ENCODE measurements at places on chromosomes 16 and 17. TPM values are rescaled to one million over a fixed set of nuclear protein-coding genes. Genes with fewer than 3 reads are reported as not detected.

- no peak overlapping the region for H3K4me3 ChIP-seq
- peaks cover 99% of the 10 kb centered on the region for H3K27me3 ChIP-seq
- no peak overlapping the region for H3K27ac ChIP-seq
- peaks cover 14% of the 10 kb centered on the region for H3K4me1 ChIP-seq
- DNase-seq, result no peak
- H3K36me3 ChIP-seq, result no peaks in the 10 kb centered on the region
Observed at GRCh38 chr16:86898386-86898785, 320.0 kb downstream of the FOXL1 start.

GRCh38 chr16:18933501-18933900, 7.3 kb upstream of the SMG1 start:
- peaks cover 7% of the 10 kb centered on the region for H3K4me1 ChIP-seq
- DNase-seq, result no peak
- H3K4me3 ChIP-seq, result no peak overlapping the region
- H3K36me3 ChIP-seq, result no peaks in the 10 kb centered on the region

DNA sequence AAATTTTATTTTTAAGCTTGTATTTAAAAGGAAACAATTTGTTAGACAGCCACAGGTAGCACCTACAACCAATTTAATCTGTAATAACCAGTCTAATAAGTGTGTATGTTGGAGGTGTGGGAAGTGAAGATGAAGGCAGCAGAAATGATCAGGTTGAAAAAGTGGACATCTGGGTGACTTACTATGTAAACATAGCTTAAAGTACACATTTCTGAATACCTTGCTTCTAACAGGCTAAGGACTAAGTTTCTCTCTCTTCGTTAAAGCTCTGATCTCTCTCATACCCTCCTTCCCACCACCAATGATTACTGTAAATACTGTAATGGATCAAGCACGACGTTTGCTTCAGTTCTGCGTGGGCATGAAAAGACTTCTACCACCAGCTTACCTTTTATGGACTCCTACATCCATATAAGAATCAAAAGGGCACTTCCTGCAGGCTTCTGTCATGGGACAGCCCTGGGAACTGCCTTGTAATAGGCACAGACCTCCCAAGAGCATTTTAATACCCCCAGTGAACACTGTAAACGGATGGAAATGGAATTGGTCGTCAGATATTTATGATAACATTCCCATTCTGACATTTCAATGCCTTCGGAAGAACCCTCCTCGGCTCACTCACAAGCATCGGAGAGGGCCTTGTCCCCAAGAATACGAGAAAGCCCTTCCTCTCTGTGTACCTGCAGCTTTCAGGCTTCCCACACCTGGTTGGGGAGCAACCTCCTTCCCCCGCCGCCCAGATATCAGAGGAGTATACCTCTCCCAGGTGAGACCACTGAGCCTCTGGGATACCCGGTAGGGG, 700 bp downstream of the CCDC43 start:
- H3K27me3 ChIP-seq, result no peaks in the 10 kb centered on the region
- DNase-seq, result no peak
- peak overlapping the region; percentile 97 for H3K27ac ChIP-seq
- peaks cover 25% of the 10 kb centered on the region for H3K36me3 ChIP-seq
- H3K4me3 ChIP-seq, result peak overlapping the region; percentile 100
- peaks cover 17% of the 10 kb centered on the region for H3K4me1 ChIP-seq

DNA sequence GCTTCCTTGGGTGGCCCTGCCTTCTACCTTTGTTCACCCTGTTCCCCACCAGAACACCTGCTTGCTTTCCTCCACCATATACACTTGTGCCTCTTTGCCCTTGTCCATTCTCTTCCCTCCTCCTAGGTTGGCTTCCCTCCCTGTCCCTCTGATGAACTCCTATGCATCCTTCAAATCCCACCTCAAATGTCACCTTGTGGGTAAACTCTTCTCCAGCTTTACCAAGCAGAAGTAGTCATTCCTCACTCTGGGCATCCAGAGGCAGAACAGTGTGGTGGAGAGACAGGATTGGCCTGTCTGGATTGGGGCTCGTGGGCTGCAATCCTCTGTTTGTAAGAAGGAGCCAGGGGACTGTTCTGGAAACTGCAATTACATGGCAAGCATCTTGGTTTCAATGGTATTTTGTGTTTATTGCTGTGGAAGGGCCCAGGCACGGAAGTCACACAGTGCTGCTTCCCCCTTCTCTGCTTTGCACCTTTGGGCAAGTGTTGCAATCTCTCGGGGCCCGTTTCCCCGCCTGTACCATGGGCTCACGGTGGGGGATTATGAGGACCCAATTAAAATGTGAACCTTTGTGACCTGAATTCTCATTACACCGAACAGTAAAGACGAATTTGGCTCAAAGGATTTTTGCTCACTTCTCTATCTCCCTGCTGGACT, 21.9 kb upstream of the NXPH3 start:
- no peak for DNase-seq
- no peak overlapping the region for H3K27ac ChIP-seq
- peaks cover 26% of the 10 kb centered on the region for H3K27me3 ChIP-seq
- no peaks in the 10 kb centered on the region for H3K36me3 ChIP-seq
- H3K4me1 ChIP-seq, result peaks cover 9% of the 10 kb centered on the region

DNA sequence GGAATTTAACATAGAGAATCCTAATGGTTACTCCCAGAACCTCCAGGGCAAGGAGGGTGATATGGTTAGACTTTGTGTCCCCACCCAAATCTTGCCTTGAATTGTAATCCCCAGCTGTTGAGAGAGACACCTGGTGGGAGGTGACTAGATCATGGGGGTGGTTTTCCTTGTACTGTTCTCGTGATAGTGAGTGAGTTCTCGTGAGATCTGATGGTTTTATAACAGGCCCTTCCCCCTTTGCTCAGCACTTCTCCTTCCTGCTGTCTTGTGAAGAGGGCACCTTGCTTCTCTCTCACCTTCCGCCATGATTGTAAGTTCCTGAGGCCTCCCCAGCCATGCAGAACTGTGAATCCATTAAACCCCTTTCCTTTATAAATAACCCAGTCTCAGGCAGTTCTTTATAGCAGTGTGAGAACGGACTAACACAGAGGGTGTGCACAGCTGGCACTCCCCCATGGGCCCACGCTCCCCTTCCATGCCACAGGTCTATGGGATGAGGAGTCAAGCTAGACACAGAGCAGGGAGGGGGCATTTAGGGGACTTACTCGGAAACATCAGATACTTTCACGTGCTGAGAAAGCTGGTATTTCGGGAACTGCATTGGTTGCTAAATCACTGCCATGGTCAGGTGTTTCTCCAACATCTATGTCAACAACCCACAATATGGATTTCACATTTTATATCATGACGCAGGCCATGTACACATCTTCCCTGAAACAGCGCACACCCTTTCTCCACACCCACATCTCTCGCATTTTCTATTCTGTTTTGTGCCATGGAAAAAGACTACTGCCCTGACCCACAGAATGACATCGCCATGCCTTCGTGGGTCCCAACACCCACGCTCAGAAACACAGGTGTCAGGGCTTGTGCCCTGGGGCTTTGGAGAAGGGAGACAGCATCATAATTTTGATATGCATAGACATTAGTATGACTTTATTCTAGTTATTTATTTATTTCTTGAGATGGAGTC, 199.1 kb upstream of the GSE1 start:
- no peaks in the 10 kb centered on the region for H3K4me1 ChIP-seq
- H3K4me3 ChIP-seq, result no peak overlapping the region
- no peaks in the 10 kb centered on the region for H3K36me3 ChIP-seq
- no peak for DNase-seq
- H3K27me3 ChIP-seq, result peaks cover 12% of the 10 kb centered on the region

DNA sequence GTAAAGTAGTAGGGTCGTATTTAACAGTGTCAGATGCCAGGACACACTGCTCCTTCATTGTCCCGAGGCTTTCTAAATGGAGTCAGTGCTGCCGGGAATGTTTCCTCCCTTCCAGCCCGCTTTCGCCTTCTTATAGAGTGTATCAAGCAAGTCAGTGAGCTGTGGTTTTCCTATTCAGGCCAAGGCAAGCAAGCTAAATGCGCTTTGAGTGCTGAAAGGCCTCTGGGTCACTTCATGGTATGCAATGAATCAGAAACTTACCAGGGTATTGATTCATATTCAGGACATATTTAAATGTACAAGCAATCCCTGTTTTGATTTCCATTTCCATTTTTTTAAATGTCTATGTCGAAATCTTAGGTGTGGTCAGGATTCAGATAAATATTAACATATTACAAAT, 327.9 kb upstream of the SOX9 start:
- H3K36me3 ChIP-seq, result no peaks in the 10 kb centered on the region
- peaks cover 10% of the 10 kb centered on the region for H3K27me3 ChIP-seq
- peaks cover 27% of the 10 kb centered on the region for H3K4me1 ChIP-seq
- peak; percentile 54 for DNase-seq

GRCh38 chr17:18246880-18247612, 11.5 kb downstream of the FLII start:
- no peak for DNase-seq
- peaks cover 48% of the 10 kb centered on the region for H3K36me3 ChIP-seq
- H3K27ac ChIP-seq, result no peak overlapping the region
- no peak overlapping the region for H3K4me3 ChIP-seq
- H3K27me3 ChIP-seq, result no peaks in the 10 kb centered on the region
- H3K4me1 ChIP-seq, result no peaks in the 10 kb centered on the region

DNA sequence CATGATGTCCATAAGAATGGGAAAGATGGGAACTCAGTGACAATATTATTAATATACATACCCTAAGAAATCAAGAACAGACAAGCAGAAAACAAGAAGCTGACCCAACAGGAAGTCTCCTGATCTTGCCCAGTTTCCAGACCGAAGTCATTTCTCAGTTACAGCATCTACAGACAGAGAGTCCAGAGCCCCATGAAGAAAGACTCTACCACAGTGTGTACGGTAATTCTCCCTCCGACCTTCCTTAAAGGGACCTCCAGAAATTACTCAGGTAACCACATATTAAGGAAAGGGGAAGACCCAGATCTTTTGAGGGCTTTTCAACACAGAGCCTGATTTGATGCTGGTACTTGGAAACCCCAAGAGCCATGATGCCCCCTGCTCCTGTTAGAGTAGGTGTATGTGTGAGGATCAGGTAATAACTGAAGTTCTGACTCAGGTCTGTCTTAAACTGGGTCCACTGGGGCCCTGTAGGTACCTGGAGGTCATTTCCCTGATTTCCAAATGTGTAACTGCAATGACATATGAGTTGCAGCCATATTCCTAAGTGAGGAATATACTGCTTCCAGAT, 132.4 kb downstream of the ABCA8 start:
- H3K4me1 ChIP-seq, result peaks cover 21% of the 10 kb centered on the region
- no peaks in the 10 kb centered on the region for H3K27me3 ChIP-seq
- no peak overlapping the region for H3K4me3 ChIP-seq
- no peaks in the 10 kb centered on the region for H3K36me3 ChIP-seq
- no peak overlapping the region for H3K27ac ChIP-seq

DNA sequence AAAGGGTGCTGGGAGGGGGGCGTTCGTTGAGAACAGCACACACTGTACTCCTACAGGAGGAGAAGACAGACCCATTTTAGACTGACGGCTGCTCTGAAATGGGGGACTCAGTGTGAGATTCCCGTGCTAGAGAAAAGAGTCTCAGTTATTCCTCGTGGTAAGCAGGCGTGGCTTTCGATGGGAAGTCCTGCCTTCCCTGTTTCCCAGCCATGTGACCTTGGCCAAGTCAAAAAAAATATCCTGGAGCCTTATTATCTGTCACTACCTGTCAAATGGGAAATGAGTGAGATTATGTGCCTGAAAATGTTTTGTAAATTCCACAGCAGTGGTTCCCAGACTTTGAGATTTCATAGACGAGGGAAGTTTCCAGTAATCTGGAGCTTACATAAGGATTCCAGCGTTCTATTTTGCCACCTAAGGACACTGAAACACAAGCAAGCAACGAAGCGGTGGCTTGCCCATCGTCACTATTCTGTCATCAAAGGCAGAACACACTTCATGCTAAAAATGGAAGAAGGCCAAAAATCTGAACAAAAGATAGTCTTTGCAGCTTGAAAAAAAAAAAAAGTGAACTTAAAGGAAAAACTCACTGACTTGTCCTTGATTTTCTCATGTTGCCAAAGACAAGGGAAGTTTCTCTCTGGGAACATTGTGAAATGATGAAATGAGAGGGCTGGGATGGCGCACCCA, 253.4 kb upstream of the RPL38 start:
- peaks cover 24% of the 10 kb centered on the region for H3K27me3 ChIP-seq
- no peaks in the 10 kb centered on the region for H3K4me1 ChIP-seq
- H3K27ac ChIP-seq, result no peak overlapping the region
- no peak for DNase-seq
- H3K36me3 ChIP-seq, result no peaks in the 10 kb centered on the region

- peaks cover 28% of the 10 kb centered on the region for H3K36me3 ChIP-seq
- H3K4me1 ChIP-seq, result no peaks in the 10 kb centered on the region
- no peak for DNase-seq
- no peak overlapping the region for H3K27ac ChIP-seq
Observed at GRCh38 chr17:2995886-2996809, 67.3 kb downstream of the OR1D5 start.

The MVP gene
- total RNA-seq, result 215 TPM

The RAC3 gene
- 8.0 TPM for total RNA-seq

The HAP1 gene
- 0.86 TPM for total RNA-seq

The VPS35 gene
- total RNA-seq, result 181 TPM

The KLHDC4 gene
- 109 TPM for total RNA-seq

All from Calu3 (cell line).